ENCODE measurements at places on chromosomes 6 and 20.
A peak's percentile ranks its signal among the peaks of the same experiment; 100 is the strongest.

DNA sequence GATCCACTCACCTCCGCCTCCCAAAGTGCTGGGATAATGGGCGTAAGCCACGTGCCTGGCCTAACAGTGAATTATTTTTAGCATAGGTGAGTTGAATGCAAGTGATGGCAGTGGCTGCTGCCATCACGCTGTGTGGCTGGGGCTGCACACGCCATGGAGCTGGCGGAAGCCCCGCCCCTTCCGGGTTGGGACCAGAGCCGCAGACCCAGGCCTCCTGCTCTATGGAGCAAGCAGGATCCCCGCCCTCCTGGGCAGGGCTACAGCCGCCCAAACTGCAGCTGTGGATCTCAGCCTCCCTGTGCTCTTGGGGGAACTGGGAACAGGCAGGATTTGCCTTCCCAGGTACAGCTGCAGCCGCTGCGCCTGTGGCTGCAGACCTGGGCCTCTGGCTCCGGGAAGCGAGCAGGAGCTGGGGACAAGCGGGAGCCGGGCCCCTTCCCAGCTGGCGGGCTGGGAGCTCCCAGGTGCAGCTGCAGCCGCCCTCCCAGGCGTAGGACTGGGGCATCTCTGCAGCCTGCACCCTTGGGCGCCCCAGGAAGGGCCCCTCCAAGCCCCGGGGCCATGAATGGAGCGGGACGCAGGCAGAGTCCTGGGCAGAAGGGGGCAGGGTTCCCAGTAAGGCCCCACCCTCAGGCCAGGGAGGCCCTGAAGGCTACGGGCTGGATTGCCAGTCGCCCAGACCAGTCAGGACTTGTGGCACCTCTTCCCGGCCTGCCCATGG lies 30.9 kb upstream of the SLA2 start:
- no peak for DNase-seq

GRCh38 chr20:51563486-51564332 lies 21.2 kb upstream of the NFATC2 start:
- DNase-seq: peak; percentile 29

DNA sequence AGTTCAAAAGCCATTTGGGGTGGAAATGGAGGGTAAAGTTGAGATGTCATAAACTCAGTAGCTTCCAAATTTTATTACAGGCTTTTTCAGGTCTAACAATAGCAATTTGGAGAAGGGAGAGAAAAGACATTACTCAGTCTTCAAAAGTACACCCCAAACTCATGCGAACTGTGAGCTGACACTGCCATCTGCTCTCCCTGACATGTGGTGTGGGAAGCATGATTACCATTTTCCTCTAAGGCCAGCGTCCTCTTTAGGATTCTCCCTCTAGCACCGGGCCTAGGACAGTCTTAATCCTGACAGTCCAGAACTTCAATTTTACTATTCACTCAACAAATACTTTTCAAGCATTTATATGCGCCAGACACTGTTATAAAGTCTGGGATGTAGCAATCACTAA lies 536.0 kb upstream of the JARID2 start:
- no peak for DNase-seq

- peak; percentile 44 for DNase-seq
Measured at GRCh38 chr6:43774776-43775534, 4.9 kb downstream of the VEGFA start.

DNA sequence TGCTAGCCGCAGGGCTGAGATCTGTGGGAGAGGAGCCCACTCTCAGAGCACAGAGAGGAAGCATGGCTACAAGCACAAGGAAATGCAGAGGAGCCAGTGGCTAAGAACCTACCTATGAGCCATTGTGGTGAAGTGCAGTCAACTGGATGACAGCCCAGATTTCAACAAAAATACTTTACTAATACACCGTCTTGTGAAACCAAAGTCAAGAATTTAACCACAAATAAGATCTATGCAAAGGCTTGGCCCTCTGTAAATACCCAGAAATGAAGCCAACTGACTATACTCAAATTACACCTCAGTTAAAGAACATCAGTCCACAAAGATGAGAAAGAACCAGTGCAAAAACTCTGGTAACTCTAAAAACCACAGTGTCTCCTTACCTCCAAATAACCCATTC lies 40.1 kb upstream of the PTCHD4 start:
- no peak for DNase-seq

- no peak for DNase-seq
Measured at GRCh38 chr6:35248300-35248699, 11.2 kb upstream of the ZNF76 start.

DNA sequence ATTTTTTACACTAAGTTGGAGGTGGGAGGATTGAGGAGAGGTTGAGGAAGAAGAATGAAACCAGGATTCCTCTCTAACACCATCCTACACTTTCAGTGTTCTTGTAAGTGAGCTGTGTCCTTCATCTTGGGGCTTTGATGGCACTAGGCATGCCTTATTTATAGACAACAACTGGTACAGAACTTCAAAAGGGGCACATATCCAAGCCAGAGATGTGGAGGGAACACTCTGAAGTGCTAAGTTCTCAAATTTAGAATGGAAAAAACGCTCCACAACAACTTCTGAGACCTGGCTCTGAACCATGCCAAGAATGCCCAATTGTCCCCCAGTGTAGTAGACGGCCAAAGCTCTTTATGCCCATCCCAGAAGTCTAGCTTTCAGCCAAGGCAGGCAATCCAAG lies 16.2 kb upstream of the PKHD1 start:
- DNase-seq: no peak

DNA sequence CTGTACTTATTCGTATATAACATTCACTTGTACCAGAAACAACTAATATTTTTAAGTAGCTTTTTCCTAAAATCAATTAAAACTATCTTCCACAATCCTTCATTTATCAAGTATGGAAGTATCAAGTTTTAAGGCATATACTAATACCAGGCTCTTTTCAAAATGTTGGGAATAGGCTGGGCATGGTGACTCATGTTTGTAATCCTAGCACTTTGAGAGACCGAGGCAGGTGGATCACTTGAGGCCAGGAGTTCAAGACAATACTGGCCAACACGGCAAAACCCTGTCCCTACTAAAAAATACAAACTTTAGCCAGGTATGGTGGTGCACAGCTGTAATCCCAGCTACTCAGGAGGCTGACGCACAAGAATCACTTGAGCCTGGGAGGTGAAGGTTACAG lies 25.7 kb upstream of the PLN start:
- no peak for DNase-seq

DNA sequence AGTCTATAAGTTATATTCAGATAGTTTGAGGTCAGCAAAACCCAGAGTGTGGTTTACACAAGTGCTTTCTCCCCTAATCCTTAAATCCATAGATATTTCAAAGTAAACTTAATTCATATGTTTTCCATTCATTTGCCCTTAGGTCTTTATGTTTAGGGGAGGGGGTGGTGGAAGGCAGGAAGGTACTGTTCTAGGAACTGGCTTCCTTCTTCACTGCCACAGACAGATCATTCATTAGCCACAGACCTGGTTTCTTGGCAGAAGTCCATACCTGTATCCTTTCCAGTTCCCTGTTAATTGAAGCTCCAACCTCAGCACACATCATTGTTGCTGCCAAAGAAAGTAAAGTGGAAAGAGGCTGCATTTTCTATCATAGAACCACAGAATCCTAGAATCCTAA lies 123.0 kb downstream of the AIG1 start:
- DNase-seq: no peak

DNA sequence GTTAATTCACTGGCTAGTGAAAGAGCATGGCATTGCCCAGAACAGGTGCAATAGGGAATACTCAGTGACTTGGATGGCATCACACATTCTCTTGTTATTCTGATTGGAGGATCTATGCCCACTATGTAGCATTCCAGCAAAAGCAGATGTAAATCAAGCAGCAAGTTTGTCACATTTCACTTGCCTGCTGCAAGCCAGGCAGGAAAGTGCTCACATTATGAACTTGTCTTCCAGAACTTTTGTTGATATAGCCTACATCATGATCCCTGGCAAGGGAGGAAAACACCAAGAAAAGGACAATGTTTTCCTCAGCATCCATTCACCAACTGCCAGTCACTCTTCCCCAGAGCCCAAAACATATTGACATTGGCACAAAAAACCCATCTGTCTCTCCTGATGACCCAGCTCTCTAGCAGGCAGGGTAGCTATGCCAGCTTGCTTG lies 77.8 kb downstream of the ARHGAP18 start:
- no peak for DNase-seq

GRCh38 chr6:117138920-117139319 lies 126.4 kb upstream of the VGLL2 start:
- no peak for DNase-seq

DNA sequence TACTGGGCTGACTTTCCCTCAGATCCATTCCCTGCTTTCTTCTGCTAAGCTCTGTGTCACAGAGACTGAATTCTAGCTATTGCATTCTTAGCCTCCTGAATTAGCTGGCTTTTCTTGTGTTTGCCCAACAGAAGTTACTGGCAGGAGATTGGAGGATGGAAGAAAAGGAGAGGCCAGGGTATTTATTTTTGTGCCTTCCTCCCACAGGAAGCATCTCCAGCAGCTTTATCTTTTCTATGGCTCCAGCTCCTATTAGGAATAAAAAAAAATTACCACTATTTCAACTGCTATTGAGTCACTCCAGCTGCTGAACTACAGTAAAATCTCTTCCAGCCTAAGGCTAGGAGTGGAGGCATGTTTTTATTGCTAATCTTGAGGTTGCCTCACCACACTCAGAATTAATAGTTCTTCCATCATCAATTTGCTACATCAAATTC lies 492.4 kb downstream of the RFPL4B start:
- no peak for DNase-seq

DNA sequence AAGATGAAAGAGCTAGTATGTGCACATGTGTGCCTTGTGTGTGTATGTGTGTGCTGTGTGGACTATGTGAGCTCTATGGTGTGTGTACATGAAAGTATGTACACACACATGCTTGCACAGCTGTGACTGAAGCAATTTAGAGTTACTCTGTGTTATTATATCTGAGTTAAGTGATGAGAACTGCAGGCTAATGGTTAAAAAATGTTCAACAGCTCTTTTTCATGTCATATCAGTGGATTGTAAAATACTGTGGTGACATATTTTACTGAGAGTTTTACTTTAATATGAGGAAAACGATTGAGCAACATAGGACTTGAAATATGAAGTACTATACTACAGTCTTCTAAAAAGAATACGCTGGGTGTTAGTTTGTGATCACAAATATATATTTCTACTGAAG lies 195.7 kb upstream of the KCNK16 start:
- DNase-seq: no peak

GRCh38 chr6:64737418-64737817 lies 969.6 kb downstream of the EYS start:
- no peak for DNase-seq

- DNase-seq: no peak
Measured at GRCh38 chr6:33211666-33212422, 3.5 kb downstream of the RING1 start.

- no peak for DNase-seq
Measured at GRCh38 chr20:14757728-14758127, 420.3 kb upstream of the FLRT3 start.

GRCh38 chr20:5044075-5044620 lies 42.8 kb upstream of the SLC23A2 start:
- DNase-seq: no peak

- DNase-seq: no peak
Measured at GRCh38 chr6:119717942-119718341, 368.4 kb upstream of the MAN1A1 start.

DNA sequence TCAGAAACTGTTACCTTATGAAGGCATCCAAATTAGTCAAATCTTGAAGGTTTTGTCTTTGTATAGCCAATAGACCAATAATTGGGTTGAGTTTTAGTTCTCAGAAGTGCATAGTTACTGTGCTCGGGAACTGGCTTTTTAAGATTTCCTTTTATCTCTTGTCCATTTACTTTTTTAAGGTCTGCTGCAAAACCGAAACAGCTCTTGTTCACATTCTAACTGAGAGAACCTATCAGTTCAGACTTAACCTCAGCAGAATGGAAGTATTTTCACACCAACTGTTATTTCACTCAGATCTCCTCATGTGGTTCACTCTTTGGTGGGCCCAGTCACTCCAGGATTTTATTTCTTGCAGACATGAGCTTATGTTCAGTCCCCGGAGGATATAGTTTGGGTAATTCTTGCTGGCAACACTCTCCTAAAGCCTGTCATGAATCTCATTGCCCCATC lies 55.5 kb downstream of the TPBG start:
- DNase-seq: no peak

DNA sequence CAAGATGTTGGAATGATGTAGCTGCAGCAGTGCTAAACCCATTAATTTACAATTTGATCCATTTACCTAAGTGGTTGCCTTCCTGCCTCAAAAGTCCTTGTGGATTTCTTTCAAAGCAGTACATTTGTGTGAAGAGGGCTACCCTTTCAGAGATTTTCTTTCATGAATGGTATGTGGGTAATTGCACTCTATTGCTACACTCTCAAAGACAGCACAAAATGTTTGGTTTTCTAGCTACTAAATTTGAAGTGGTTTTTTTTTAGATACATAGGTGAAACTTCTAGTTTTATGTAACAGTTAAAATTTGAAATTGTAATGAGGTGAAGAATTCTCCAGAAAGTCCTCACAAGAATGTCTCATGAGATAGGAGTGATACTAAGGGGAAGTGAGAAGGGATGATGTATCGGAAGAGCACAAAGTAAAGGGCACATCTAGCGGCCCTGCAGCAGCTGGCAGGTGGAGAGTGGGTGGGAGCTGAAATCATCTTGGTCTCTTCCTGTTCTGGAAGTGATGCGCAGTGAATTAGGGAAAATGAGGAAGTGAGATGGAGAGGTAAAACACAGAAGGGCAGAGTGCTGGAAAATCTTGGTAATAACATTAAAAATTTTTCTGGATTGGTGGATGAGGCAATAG lies 236.8 kb upstream of the MAN1A1 start:
- DNase-seq: no peak

- DNase-seq: no peak
Measured at GRCh38 chr20:11682285-11682684, 235.4 kb upstream of the BTBD3 start.

GRCh38 chr6:154448448-154449096 lies 61.9 kb downstream of the CNKSR3 start:
- no peak for DNase-seq

DNA sequence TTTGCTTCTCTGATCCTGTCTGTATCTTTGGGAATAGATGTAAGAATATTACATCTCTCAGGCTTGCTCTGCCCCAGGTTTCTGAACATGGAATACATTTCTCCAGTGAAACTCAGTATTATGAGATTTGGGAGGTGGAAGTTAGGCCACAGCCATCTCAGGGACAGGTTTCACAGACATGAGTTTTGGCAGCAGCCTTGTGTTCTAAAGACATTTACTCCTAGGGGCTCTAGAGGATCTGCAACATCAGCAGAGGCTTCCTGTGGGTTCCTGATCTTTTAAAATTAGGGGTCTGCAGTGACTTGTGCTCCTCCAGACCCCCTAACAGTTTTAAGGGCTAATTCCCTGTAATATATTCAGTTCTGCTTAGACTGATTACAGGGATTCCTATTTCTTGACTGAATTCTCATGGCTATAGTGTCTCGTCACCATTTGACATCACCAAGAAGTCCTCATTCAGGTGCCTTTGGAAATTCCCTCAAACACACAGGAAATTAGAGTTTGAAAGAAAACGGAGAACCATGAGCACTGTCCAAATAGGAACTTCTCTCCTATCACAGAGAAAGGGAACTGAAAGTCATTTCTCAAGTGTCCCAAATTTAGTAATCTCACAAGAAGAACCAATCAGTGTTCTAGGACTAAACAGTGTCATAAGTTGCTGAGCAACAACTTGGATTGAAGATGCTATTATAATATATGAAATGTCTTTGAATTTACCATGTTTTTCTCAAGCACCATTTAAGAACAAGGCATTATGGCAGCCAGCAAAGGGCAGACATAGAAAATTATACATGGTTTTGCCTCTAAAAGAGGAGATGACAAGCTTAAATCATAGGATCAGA lies 2.5 kb upstream of the HLA-DRA start:
- no peak for DNase-seq

All from stimulated activated CD4-positive, alpha-beta T cell treated with anti-CD3 and anti-CD28 coated beads, Interleukin-1b, Interleukin-23, amount 100 ng/mL, for 4 hours (primary cell).